ENCODE measurements at places on chromosomes 5 and 9.

DNA sequence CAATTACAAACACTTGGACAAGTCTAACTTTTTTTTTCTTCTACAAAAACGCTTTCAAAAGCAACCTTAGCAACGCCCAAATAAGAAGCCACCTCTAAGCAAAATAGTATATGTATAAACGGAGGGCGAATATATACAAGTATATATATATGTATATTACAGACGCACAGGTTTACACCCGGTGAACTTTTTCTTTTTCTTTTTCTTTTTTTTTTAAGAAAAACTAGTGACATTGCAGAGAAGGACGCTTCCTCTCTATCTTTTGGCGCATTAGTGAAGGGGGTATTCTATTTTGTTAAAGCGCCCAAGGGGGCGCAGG, 200 bp downstream of the NPR3 start:
- DNase-seq = no peak

GRCh38 chr9:109520475-109521132, 22.5 kb upstream of the PTPN3 start:
- no peak for DNase-seq

- peak; percentile 10 for DNase-seq
Measured at GRCh38 chr5:157475432-157475831, 15.4 kb downstream of the NIPAL4 start.

DNA sequence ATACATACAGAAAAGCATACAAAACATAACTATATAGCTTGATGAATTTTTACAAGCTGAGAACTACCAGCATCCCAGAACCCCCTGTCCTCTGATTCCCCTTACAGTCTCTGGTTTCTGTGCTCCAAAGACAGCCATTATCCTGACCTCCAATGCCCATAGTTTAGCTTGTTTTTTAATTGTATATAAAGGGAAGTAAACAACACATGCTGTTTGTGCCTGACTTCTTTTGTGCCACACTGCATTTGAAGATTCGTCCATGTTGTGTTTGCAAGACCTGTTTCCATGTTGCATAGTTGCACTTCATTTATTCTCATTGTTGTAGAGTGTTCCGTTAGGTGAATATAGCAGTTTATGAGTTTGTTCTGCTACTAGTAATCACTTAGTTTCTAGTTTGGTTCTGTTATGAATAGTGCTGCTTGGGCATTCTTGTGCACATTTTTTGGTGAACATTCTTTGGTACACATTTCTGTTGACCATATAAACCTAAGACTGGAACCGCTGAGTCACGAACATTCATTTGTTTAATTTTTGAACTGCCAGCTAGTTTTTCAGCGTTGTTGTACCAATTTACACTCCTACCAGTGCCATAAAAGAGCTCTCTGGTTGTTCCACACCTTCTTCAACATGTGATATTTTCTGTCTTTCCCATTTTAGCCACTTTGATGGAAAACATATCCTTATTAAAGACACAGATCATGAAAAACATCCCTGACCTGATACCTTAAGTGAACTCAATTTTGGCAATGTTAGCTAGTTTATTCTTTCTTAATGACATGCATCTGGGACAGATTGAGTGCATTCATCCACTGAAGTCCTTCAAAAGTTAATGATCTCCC, 78.1 kb upstream of the ANXA1 start:
- no peak for DNase-seq
